CD4-positive, alpha-beta T cell treated with Interleukin-1 beta for 1 hour (primary cell): ENCODE measurements at places on chromosomes 1 and 21.

GRCh38 chr21:37737507-37737906 is 178.8 kb downstream of the KCNJ6 start:
- no peak for DNase-seq

GRCh38 chr1:48043622-48044021 is 46.4 kb upstream of the TRABD2B start:
- no peak for DNase-seq

GRCh38 chr1:202155478-202156021 is 4.9 kb downstream of the PTPN7 start:
- no peak for DNase-seq

- DNase-seq: no peak
Measured at GRCh38 chr1:14220324-14220723, 378.2 kb upstream of the KAZN start.

DNA sequence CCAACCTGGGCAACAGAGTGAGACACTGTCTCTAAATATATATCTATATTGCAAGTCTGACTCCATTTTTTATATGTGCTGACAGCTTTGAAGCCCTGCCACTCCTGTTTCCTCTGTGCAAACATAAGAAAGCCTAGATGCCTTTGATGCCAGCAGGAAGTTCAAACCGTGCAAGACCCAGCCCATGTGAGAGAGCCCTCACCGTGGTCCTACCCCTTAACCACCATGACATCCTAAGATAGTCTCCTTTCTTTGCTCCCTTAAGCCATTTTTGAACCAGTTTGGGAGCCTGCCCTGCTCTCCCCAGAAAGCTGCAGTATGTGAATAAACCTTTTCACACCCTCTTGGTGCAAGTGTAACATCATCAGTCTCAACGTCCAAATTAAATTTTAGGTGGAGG is 3.7 kb upstream of the DIPK1A start:
- peak; percentile 70 for DNase-seq

DNA sequence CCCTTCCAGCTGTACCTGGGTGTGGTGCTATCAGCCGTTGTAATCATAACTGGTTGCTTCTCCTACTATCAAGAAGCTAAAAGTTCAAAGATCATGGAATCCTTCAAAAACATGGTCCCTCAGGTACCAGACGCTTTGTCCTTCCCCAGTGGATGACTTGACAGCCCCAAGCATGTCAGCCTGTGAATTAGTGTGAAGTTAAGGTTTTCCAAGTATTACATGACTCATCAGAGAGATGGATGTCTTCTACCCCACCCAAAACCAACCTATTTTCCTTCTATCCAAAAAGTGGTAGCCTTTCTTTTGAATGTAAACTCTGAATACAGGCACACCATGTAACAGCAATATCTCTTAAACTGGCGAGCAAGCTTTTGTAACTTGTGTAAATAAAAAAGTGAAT is 15.1 kb downstream of the ATP1A1 start:
- no peak for DNase-seq

DNA sequence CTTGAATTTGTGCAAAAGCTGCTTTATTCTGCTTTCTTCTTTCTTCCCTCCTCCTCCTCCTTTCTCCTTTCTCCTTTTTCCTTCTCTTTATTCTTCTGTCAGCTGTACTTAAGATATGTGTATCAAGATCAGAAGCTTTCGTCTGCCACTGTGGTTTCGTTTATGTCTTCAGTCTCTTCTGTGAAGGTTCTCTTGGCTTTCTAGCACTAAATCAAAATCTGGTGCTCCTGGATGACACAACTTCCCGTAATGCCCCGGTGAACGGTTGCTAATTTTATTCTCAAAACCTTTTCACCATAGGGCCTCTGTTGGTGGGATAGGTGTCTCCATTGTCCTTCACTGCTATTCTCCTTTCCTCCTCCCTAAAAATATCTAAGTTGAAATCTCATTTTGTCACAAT is 5.0 kb downstream of the ATF6 start:
- no peak for DNase-seq
